Stimulated activated CD4-positive, alpha-beta T cell treated with anti-CD3 and anti-CD28 coated beads, TNF-alpha, amount 100 ng/mL, for 1 hour (primary cell): ENCODE measurements at places on chromosomes 12 and 14.

- no peak for DNase-seq
These were observed 611.0 kb downstream of the FSCB start for GRCh38 chr14:43896044-43896443.

DNA sequence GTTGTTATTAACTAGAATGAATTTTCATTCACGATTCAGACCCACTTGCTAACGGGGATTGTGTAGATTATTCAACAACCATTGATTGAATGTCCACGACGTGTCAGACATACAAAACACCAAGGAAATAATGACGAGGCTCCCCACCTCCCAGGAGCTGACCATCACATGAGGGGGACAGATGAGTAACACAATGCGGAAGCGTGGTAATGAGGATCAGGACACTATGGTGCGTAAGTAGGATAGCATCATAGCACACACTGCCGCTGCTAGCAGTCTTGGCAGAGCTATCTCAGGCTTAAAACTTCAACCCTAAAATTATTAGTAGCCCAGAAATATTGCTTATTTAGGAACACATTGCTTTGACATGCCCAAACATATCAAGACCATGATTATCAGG is 265.8 kb downstream of the EGLN3 start:
- DNase-seq, result no peak

GRCh38 chr12:19901841-19902240 is 462.5 kb downstream of the AEBP2 start:
- DNase-seq, result no peak

- no peak for DNase-seq
These were observed 5.4 kb upstream of the NGB start for GRCh38 chr14:77276295-77276935.
